ENCODE measurements at places on chromosomes 16 and 17.

GRCh38 chr17:76582660-76583059, 3.0 kb downstream of the ST6GALNAC2 start:
- no peak for DNase-seq

DNA sequence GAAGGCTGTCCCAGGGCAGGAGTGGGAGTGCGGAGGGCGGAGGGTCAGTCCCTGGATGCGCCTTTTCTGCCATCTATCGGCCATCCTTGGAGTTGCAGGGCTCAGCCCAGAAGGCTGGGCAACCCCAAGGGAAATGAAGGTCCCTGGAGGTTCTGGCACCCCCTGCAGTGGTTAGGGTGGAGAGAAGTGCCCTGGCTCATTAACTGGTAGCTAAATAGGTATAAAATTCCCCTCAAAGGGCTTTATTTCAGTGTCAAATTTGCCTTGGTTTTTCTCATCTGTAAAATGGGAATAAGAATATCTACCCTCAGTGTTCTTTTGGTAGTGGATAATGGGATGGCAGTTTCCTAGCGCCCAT, 22.4 kb downstream of the C17orf75 start:
- DNase-seq: no peak

DNA sequence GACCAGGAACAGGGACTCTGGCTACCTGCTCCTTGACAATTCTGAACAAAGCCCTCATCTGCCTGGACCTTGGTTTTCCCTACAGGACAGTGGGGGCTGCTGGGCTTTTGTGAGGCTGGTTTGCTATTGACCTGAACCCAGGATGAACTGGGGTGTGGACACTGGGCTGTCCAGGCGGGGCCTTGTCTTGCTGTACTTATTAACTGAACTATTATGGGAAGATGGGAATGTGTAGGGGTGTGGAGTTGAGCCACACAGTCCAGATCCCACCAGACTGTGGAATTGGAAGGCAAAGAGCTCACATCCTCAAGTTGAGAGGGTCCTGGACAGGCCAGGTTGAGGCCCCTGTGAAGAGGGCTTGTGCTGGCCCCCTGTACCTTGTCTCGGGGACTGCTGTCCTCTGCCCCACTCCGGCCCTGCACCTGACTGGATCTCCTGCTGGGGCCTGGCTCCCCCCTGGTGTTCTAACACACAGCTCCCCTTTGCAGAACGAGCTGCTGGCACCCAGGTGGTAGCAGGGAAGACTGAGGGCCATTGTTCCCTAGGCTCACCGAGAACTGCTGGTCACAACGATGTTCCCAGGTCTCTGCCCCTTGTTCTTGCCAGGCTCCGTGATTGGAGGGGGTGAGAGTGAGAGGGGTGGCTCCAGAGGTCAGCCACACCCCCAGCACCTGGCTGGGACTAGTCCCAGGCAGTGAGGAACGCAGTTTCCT, 51.8 kb upstream of the CDC42EP4 start:
- DNase-seq: no peak

- no peak for DNase-seq
Measured at GRCh38 chr17:14604591-14605266, 303.8 kb downstream of the HS3ST3B1 start.

- DNase-seq: no peak
Measured at GRCh38 chr16:75420987-75421819, 12.1 kb downstream of the CFDP1 start.

GRCh38 chr17:82429824-82430223, 11.4 kb upstream of the OGFOD3 start:
- DNase-seq: no peak

Data from cerebellar nuclear complex (tissue), 1 donor.